ENCODE measurements at places on chromosomes 2 and 18.

DNA sequence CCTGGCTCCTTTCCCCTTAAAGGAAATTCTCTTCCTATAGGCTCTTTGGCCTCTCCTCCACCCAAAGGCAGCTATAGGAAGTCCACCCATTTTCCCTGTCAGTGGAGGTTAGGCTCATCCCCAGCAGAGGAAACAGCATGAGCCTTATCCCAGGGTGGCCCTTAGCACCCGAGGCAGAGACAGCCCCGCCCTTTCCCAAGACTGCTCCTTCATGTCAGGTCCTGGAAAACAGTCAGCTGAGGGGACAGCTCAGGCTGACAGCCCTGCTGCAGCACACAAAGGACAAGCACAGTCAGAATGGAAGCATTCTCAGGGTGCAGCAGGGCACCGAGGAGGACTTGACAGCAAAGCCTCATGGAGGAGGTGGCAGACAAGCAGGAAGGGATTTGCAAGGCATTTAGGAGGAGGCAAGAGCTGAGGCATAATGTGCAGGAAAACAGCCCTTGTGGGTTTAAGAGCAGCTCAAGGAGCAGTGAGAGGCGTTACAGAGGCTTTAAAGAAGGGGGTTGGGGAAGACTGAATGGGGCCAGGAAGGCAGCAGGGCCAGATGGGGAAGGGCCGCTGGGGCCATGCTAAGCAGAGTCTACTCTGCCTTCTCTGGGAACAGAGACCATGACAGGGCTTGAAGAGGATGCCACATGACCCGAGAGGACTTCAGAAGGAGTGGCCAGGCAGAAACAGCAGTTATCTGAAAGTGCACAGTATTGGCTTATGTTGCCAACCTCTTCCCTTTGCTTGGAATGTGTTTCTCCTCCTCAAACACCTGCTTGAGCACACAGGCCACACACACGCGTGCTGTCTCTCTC is 216.6 kb downstream of the SH3BP4 start:
- DNase-seq, result no peak

- DNase-seq, result no peak
Observed at GRCh38 chr2:53753041-53753440, 14.6 kb upstream of the CHAC2 start.

- DNase-seq, result no peak
Observed at GRCh38 chr2:231720987-231721966, 13.0 kb downstream of the PTMA start.

GRCh38 chr2:70520825-70521224 is 32.8 kb downstream of the TGFA start:
- no peak for DNase-seq

DNA sequence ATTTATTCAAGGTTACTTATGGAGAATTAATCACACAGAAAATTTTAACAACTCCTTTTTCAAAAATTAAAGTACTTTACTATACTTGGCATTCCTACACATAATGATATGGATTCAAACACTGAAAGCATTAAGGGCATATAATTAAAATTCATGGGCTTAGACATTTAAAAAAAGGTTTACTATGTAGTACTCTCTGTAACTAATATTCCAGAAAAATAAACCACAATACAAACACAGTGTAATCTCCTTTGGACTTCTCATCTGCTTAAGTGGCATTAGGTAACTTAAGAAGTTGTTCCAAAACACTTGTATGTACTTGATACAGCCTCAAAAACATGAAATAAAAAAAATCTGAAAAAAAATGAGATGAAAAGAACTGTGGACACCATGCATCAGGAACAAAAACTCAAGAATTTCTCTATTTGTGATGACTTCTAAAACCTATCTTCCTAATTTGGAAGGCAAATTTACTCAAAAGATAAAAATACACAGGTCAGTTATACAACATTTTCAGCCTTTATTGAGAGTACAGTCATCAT is 21.0 kb downstream of the C1D start:
- DNase-seq, result no peak

GRCh38 chr2:216683846-216684245 is 11.5 kb downstream of the IGFBP5 start:
- no peak for DNase-seq

DNA sequence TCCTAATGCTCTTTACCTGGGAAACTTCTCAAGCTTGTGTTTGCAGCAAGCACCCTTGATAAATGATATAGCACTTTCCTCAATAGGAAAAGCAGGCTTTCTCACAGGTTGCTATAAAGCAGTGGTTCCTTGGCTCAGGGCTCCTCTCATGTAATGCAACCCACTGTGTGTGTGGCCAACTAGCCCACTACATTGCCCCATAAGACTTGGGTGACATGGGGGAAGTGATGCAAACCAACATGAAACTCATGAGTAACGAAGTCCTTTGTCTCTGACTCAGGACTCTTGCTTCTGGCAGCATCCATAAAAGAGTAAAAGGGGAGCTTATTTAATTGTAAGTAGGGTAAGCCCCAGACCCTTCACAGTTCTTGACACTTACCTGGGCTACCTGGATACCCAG is 106.9 kb downstream of the COL4A4 start:
- no peak for DNase-seq

GRCh38 chr18:3054780-3055179 is 41.8 kb upstream of the LPIN2 start:
- no peak for DNase-seq

- no peak for DNase-seq
Observed at GRCh38 chr2:156630579-156631337, 194.6 kb downstream of the GPD2 start.

DNA sequence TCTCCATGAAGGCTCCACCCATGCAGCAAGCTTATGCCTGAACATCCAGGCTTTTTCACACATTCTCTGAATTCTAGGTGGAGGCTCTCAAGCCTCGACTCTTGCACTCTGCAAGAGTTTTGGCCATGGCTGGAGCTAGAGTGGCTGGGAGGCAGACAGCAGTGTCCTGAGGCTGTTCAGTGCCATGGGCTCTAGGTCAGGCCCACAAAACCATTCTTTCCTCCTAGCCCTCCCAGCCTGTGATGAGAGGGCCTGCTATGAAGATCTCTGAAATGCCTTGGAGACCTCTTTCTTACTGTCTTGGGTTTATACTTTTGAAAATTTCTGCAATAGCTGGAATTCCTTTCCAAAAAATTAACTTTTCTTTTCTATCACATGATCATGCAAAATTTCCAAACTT is 210.7 kb downstream of the RND3 start:
- DNase-seq, result no peak

- DNase-seq, result no peak
Observed at GRCh38 chr2:27379383-27379835, 1.1 kb downstream of the ZNF513 start.

DNA sequence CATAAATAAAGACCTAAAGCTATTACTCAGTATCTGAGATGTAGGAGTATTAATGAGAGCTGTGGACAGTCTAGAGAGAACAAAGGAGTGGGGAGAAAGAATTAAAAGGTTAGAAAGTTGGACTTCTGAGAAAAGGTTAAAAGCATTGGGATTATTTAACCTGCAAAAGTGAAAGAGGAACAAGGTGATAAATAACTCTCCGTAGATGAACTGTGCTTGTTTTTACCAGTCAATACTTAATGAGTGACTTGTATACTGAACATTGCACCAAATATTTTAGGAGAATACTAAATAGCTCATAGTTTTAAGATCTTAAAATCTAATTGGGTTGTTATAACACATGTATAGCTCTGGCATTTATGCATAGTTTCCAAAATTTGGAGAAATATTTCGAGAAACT is 137.5 kb downstream of the GPD2 start:
- no peak for DNase-seq

DNA sequence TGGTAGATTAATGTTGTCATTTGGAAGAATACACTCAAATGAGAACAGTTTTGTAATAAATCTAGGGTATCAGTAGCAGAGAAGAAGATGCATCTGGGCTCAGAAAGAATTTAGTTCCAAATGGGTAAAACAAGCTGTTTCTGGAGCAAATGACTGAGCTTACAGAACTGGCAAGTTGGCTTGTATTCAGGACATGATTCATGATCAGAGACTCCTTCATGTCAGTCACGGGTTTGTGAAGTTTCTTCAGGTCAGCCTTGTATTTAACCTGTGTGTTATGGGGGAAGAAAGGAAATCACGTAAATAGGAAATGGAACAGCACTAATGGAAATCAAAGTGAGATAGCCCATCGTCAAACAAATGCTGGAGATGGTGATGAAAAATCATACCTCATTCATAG is 109.1 kb downstream of the RIF1 start:
- DNase-seq, result no peak

DNA sequence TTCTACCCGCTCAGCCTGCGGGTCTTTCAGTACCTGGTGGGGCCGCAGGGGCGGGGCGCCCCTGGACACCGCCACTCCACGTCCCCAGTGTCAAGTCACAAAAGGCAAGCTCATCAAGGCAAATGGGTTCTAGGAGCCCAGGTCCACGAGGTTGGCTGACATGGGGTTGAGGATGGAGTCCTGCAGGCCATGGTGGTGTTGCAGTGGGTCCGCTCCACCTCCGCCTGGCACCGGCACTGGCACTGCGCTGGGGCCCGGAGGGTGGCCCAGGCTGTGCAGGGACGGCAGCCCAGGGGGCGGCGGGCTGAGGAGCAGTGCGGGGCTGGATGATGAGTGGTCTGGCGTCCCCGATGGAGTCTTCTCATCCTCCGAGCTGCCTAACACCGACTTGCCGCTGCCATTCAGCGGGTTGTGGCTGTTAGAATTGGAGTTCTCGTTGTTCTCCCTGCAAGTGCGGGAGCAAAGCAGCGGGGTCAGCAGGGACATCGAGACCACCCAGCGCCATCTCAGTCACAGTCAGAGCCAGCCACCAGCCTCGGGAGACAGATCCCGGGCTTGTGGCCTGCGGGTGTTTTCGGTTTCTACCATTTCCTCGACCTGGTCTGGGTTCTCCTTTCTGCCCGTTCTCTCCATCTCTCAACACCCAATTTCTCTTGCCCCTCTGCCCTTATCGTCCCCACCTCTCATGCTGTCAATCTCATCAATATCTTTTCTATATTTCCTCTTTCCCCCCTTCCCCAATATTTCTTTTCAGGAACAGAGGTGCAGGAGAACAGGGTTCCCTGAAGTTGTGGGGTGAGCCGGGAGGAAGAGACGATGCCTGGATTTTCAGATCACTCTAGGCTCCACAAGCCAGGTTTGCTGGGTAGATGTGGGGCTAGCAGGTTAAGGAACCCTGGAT is 3.0 kb downstream of the SIX2 start:
- DNase-seq, result no peak

DNA sequence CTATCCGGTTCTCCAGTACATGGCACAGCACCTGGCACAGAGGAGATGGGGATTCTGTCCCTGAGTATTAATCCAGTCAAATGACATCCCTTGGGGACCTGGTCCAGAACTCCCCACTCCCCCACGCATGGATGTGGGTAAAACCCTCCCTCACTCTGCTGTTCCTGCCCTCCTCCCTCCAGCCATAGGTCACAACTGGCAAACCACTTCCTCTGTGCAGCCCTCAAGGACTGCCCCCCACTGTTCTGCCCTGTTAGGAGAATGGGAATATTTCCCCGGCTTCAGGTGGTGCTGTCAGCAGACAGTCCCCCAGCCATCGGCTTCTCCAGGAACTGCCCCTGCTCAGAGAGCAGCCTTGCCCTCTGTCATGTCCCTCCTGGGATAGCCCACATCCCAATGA is 1.5 kb upstream of the TFCP2L1 start:
- DNase-seq, result no peak

DNA sequence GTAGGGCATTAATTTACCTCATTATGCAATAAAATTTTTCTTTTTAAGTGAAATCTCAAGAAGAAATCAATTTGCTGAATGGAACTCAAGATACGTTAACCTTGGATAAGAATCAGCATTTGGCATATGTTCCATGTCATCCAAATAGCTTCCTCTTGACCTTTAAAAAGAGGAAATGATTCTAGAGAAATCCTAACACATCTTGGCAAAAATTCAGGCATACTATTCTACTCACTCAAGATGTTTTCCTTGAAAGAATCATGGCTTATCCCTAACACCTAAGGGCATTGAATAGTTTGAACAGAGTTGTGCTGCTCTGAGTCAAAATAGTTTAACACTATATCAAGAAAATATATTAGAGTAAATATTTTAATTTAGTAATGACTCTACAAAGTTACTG is 678.0 kb downstream of the EPHA4 start:
- DNase-seq, result no peak

GRCh38 chr18:55541571-55541970 is 46.4 kb downstream of the TCF4 start:
- DNase-seq, result no peak

GRCh38 chr2:161766334-161766733 is 142.1 kb downstream of the SLC4A10 start:
- no peak for DNase-seq

- no peak for DNase-seq
Observed at GRCh38 chr2:4618630-4619228, 915.4 kb downstream of the DCDC2C start.

DNA sequence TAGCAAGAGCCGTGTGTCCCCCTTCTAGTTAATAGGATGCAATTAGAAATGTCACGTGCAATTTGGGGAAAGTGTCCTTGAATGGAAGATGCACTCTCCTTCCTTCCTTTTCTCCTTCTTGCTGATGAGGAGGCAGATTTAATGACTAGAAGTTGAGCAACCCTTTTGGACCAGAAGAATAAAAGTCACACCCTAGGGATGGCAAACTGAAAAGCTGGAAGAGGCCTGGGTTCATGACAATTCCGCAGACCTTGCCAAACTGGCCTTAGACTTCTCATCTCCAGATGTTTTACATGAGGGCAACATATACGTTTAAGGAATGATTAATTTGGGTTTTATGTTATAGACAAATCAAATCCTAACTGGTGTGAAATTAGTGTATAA is 38.6 kb upstream of the NCOA1 start:
- no peak for DNase-seq

DNA sequence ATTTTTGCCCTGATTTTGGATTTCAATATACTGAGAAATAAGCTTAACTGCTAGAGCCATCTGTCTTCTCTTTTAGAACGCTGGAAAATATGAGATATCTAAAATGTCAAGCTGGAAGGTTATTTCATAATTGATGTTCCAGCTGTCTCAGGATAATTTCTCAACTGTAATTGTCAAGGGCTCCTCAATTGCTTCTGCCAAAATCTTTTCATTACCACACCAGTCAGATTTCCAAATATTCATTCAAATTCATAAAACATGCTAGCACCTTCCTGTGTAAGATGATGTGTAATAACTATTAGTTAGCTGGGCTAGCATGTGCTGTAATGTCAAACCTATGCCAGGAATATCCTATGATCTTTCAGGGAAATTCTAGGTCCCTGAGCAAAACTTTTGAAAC is 88.1 kb downstream of the TNFRSF11A start:
- no peak for DNase-seq

DNA sequence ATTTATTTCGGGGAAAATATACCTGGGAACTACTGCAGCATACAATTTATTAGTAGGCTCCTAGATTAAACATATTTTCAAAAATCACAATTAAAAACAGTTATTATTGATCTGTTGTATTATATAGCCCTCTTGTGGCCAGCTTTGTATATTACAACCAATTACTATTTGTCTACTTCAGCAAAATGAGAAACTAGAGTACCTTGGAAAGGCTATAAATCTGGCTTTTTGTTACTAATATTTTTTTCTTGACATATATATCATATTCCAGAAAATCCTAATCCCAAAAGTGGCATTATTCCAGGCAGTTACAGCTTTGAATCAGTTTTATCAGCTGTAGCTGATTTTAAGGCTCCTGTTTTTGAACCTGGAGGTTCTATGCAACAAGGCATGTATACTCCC is 101.2 kb downstream of the UBR3 start:
- DNase-seq, result peak; percentile 60

All from CD4-positive, alpha-beta T cell treated with Interleukin-10 for 1 hour (primary cell).